DMS 273 treated with DMSO at 0.1 percent for 48 hours (cell line): ENCODE measurements at places on chromosomes 6 and 20.
A peak's percentile ranks its signal among the peaks of the same experiment; 100 is the strongest.

GRCh38 chr6:84062519-84063154 lies 29.1 kb downstream of the MRAP2 start:
- no peak for DNase-seq

DNA sequence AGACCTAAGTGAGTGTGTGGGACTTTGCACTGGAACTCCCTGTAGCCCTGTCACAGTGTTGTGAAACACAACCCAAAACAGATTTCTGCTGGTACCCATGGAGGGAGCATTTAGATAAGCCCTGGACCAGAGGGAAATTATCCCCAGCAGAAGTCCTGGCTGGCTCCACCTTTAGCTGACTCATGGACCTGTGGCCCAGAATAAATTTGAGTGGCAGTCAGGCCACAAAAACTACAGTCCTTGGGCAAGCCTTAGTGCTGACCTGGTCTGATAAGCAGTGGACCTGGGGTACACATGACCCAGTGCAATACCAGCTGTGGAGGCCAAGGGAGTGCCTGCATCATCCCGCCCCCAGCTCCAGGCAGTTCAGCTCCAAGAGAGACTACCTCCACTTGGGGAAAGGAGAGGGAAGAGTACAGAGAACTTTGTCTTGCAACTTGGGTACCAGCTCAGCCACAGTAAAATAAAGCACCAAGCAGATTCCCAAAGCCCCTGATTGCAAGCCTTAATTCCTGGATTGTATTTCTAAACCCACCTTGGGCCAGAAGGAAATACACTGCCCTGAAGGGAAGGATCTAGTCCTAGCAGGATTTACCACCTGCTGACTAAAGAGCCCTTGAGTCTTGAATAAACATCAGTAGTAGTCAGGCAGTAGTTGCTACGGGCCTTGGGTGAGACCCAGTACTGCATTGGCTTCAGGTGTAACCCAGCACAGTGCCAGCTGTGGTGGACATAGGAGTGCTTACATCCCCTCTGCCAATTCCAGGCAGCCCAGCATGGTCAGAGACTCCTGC lies 140.4 kb upstream of the COL21A1 start:
- DNase-seq = no peak

DNA sequence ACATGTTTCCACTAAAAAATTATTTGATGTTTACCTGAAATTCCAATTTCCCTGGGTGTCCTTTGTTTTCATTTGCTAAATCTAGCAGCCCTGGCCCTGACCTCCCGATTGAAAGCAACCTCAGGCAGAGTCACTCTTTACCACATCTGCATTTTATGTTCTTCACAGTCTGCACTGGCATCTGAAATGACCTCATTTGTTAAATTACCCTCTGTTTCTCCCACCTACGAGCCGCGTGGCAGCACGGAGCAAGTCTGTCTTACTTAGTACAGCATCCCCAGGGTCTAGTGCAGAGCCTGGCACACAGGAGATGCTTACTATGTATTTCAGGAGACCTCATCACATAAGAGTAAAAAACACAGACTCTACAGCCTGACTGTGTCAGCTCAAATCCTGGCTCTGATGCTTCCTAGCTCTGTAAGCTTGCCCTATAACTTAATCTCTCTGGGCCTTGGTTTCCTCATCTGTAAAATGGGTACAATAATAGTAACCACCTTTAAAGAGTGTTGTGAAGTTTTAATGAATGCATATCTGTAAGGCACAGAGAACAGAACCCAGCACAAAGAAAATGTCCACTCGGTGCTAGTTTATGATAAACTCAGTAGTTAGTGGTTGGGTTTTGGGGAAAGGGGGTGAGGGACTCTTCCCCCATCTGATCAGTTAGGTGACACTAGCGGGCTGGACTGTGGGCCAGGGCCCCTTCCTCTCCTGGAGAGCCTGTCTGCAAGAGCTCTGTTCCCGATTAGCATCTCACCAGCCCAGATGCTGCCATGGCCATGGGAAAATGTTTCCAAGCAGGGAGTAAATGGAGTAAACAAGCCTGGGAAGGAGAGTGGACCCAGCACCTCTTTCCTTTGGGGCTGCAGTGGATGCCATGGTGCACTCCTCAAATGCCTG lies 88.2 kb downstream of the PREX1 start:
- DNase-seq = no peak

DNA sequence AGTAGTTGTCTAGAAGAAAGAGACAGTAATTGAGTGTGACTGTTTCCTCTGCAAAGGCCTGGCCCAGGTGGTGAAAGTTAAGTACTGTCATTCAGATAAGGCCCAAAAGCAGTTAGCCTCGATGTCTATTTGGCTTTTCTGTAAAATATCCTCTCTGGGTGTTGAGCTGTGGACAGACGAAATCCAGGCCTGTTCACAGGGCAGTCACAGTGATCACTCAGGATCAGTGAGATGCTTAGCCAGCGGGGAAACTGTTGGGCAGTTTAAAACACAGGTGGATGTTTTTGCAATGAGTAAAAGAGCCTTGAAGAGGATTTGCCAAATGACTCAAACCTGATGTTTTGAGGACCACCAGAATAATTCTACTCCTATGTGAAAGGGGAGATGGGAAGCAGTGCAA lies 22.0 kb upstream of the PRDM1 start:
- DNase-seq = no peak

DNA sequence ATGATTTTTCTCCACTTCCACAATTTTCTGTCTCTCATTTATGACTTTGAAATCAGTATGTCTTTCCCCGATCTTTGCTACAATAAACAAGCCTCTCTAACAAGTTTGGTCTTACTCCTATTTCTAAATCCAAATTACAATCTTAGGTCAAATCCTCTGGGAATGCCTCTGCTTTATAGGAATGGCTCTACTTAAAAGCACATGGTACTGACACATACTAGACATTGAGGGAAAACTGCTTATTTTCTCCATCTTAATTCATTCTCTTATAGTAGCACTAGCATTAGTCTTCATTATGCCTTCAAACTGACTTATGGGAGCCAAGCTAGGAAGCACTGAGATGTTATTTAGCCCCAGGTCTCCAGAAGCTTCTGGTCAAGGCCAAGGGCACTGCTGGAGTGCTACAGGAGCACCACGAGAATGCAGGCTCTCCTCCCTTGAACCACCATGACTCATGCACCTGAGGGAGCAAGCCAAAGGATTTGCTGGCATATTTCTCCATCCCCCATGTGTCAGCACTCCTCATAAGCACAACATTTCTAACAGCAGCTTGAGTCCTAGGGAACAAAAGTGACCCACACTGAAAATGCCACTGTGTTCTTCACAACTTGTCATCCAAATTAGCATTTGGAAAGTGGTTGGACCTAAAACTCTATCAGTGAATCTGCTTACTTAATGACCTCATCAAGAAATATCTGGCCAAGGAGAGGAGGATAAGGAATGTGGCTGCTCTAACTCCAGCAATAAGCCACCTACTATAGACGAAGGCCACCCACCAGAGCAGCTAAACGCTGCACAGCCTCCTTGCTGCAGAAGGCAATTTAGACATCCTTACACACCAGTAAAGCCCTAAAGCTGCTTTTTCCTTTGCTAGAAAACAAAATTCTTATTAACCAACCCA lies 156.8 kb upstream of the KCNQ5 start:
- DNase-seq = no peak

DNA sequence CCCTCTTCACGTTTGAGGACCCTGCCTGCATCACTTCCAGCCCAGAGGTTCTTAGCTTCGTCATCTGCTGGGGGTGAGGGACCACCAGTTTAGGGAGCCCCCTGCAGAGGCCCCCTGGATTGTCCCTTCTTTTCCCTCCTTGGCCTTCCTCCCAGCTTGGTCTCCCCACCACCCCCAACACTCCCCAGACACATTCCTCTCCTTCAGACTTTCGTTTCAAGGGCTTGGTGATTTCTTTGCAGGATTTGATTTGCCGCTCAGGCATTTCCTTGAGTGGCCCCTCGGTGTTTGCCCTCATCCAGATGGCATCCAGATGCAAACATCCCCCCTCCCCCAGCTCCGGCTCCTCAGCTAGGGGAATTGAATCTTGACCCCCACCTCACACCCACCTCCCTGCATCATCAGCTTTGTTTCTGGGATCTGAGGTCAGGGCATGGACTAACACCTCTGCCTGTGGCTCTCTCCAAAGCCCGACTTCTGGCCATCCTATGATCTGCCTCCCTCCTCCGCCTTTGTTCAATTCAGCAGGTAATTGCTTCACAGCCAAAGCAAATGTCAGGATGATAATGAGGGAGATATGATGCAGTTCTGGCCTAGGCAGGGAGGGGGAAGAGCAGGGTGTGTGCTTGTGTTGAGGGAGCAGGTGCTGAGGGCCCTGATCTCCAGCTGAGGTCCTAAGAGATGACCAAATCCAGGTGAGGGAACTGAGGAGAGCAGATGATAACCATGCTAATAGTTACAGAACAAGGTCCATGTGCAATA lies 141.5 kb downstream of the VEGFA start:
- no peak for DNase-seq

- DNase-seq = peak; percentile 75
Observed at GRCh38 chr20:32535953-32536823, 48.9 kb downstream of the NOL4L start.

GRCh38 chr20:38843346-38843745 lies 37.8 kb downstream of the PPP1R16B start:
- no peak for DNase-seq

GRCh38 chr6:108521616-108522107 lies 39.1 kb upstream of the FOXO3 start:
- DNase-seq = no peak

GRCh38 chr6:130848945-130849344 lies 21.7 kb downstream of the SMLR1 start:
- no peak for DNase-seq

DNA sequence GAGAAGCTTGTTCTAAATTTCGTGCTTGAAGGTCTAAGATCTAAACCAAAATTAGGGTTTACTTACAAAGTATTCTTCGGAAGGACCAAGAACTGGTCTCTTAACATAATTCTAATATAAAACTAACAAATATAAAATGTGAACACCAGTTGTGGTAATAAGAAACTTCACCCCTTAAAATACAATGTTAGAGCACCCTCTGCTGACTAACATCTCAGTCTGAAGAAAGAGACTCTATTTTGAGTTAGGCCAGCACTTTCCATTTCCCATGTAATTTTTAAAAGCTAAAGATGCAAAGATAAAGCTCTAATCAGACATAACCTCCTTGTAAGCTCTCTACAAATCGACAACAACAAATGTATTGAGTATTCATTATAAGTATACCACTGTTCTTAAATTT lies 24.6 kb downstream of the ATG5 start:
- DNase-seq = no peak

DNA sequence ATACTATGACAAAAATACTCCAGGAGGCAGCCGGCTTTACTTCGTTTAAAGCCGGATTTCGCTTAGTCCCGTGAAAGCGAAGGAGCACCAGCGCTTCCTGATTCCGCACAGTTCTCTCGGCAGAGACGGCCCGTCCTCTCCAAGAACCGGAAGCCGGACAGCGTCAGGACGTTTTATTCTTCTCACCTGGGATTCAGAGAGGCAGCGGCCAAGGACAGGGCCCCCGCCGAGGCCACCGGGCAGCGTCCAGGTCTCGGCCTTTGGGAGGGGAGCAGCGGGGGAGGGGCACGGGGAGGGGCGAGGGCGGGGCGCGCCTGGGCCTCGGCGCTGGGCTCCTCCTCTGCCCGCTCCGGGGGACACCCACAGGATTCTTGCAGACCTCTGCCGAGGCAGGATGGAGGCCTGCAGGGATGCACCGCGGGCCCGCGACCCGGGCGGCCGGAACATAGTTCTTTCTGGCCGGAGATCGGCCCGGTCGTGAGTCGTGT lies 2.8 kb upstream of the DIDO1 start:
- DNase-seq = no peak

- DNase-seq = no peak
Observed at GRCh38 chr6:71289039-71289801, 609 bp downstream of the OGFRL1 start.

- no peak for DNase-seq
Observed at GRCh38 chr6:2623295-2623694, 127.4 kb downstream of the MYLK4 start.

- no peak for DNase-seq
Observed at GRCh38 chr6:125824946-125825771, 34.4 kb downstream of the NCOA7 start.

GRCh38 chr6:63897952-63898351 lies 262.4 kb downstream of the PHF3 start:
- DNase-seq = no peak

DNA sequence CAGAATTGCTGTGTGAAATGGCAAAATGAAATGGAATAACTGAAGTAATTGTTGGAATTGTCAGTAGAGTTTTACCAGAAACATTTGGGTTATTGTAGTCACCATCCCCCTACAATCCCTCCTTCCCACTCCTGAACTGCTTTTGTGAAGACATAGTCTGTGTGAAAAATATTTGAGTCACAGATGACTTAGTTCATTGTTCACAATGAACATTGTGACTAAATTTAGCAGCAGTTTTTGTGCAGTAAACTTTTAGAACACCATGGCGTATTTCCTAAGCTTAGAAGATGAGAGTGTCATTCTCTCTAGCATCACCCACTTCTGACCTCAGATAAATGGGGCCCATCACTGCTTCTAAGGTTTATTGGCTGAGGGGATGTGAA lies 11.0 kb downstream of the OTOR start:
- DNase-seq = no peak
